Mucosa of descending colon (tissue), 3 donors: ENCODE measurements at places on chromosomes 2 and 18. TPM values are rescaled to one million over a fixed set of nuclear protein-coding genes. Genes with fewer than 3 reads are reported as not detected.

The RSAD2 gene
- total RNA-seq, result 12.0 TPM

The GDF7 gene
- total RNA-seq, result 0.73 TPM

The OSBPL6 gene
- total RNA-seq, result 2.7 TPM

DNA sequence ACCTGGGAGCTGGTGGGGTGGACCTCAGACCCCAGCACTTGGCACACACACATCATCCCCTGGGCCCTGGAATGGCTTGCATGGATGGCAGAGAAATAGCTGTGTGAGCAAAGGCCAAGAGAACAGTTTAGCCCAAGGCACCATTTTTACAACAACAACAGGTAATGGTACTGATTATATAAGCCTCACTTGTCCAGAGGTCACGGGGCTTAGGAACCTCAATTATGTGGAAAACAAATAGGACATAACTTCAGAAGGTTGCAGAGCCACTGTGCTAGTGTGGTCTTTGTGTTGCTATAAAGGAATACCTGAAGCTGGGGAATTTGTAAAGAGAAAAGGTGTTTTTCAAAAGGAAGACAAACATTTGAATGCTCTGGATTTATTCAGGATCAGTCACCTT is 13.2 kb downstream of the STEAP3 start:
- DNase-seq, result no peak

The TFPI gene
- total RNA-seq, result 16.3 TPM

DNA sequence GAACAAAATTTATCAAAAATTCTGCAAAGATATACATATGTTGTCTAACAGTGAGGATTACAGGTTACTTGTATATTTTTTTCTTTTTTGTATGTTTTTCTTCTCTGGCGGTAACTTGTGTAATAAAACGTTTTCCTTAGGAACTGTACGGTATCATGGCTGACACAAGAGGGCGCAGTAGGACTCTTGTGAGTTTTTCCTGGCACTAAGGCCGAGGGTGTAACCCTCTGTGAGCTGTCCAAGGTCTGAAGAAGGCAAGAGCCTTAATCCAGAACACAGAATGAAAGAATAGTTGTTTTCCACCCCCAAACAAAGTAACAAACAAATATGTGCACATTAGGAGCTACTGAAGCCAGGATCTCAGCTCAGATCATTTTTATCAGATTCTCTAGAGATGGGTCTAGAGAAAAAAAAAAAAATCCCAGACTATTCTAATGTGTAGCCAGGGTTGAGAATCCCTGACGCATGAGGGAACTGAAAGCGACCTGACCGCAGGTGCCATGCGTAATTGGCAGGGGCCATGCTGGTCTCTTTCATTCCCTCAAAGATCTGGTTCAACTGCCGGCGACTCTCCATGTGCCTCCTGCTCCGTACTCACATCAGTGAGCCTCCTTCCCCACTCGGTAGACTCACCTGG is 27.0 kb downstream of the TMEM200C start:
- DNase-seq, result peak; percentile 83

The EPAS1 gene
- total RNA-seq, result 251 TPM
